ENCODE measurements at places on chromosomes 7 and 10. TPM values are rescaled to one million over a fixed set of nuclear protein-coding genes. Genes with fewer than 3 reads are reported as not detected.

The SLC26A5 gene
- total RNA-seq: not detected

The MGMT gene
- 10.1 TPM for total RNA-seq

The IL6 gene
- total RNA-seq: 3.3 TPM

The WNT2 gene
- not detected for total RNA-seq

The SLC4A2 gene
- 71.6 TPM for total RNA-seq

DNA sequence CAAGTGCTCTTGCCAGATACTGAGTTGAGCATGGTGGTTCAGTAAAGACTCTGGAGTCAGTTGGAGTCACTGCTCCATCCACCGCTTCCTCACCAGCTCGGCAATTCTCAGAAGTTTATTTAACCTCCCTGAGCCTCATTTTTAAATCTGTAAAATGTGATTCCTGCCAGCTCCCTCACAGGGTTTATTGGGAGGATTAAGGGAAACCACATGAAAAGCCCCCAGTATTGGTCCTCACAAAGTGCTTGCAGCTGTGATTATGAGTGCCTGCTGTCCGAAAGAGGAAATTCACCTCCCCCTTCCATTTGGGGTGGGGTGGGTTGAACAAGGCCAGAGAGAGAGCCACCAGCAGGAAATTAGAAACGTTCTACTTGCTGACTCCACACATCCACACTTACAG, 99.0 kb downstream of the AOAH start:
- DNase-seq: no peak

- no peak for DNase-seq
Observed at GRCh38 chr7:1999278-1999984, 233.3 kb downstream of the MAD1L1 start.

- DNase-seq: no peak
Observed at GRCh38 chr10:80976658-80977057, 439.0 kb downstream of the SH2D4B start.

GRCh38 chr7:32108651-32109050, 38.4 kb upstream of the PDE1C start:
- DNase-seq: no peak

- no peak for DNase-seq
Observed at GRCh38 chr7:87342231-87342630, 3.2 kb upstream of the CROT start.

DNA sequence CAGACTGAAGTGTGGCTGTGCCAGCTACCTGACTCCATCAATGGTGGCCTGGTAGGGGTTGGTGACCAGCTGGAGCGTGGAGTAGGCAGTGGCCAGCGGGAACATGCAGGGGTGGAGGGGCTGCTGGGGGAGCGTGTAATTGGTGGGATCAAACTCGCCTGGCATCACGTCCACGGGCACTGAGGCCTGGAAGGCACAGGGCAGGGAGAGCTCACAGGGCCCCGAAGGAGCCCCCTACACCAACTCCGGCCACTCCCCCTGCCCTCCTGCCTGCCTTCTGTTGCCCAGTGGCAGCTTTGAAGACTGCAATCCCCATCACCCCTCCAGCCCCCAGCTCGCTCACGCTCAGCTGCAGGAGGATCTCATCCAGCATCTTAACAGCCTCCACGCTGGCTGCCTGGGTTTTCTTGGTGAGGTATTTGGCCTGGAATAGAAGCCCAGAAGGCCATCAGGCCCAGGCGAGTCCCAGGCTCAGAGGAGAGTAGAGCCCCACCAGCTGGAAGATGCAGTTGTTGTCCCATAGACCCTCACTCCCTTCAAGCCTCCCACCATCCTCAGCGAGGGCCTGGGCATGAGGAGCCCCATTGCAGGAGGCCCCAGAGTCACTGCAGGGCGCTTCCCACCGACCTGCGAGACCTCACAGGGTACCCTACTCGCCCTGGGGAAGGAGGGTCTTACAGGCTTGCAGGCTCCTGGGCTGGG, 7.1 kb downstream of the POLD2 start:
- DNase-seq: no peak

- DNase-seq: no peak
Observed at GRCh38 chr10:75694790-75695189, 263.4 kb downstream of the LRMDA start.

GRCh38 chr7:116526897-116527296, 2.1 kb downstream of the CAV1 start:
- no peak for DNase-seq

GRCh38 chr7:8151161-8151725, 110.7 kb downstream of the ICA1 start:
- no peak for DNase-seq

DNA sequence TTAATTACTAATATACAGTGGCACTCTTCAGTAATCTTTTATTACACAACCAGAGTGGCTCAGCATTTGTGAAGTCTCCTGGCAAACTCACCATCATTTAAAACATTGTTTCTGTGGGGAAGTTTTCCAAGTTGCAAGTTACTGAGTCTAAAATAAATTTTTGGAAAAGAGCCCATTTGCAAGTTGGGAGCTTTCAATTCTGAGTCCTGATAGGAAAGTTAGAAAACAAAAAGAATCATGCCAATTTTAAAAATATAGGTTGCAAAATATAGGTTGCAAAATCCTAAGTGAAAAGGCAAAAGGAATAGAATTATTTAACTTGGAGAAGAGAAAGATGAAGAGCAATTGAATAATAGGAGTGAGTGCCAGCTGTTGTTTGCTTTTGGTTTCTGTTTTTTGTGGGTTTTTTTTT, 378.8 kb upstream of the C7orf33 start:
- no peak for DNase-seq

GRCh38 chr10:110923856-110924493, 4.6 kb downstream of the SHOC2 start:
- DNase-seq: no peak

DNA sequence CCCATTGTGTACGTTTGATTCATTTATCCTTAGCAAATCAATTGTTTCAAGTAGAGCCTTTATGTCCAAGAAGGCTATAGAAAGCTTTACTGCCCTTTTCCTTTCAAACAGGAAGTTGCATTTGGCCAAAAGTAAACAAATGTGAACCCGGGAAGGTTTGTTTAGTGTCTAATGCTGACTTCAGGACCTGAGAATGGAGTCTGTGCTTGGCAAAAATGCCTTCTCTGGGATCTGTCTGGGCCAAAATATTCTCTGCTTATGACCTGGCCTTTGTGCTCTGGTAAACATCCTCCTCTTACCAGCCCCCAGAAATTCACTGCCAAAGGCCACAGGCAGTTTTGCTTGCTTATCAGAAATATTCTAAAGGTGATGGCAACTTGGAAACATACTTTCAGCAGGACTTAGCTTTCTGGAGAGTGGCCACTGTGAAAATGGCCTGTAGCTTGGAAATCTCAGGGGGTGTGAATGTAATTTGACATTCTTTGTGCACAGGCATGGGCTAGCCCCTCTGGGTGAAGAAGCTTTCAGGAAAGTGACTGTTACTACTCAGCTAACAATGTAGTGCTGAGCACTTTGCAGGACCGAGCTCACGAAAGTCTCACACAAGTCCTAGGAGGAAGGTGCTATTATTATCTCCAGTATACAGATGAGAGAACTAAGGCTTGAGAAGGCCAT, 199.5 kb downstream of the PTEN start:
- DNase-seq: no peak

DNA sequence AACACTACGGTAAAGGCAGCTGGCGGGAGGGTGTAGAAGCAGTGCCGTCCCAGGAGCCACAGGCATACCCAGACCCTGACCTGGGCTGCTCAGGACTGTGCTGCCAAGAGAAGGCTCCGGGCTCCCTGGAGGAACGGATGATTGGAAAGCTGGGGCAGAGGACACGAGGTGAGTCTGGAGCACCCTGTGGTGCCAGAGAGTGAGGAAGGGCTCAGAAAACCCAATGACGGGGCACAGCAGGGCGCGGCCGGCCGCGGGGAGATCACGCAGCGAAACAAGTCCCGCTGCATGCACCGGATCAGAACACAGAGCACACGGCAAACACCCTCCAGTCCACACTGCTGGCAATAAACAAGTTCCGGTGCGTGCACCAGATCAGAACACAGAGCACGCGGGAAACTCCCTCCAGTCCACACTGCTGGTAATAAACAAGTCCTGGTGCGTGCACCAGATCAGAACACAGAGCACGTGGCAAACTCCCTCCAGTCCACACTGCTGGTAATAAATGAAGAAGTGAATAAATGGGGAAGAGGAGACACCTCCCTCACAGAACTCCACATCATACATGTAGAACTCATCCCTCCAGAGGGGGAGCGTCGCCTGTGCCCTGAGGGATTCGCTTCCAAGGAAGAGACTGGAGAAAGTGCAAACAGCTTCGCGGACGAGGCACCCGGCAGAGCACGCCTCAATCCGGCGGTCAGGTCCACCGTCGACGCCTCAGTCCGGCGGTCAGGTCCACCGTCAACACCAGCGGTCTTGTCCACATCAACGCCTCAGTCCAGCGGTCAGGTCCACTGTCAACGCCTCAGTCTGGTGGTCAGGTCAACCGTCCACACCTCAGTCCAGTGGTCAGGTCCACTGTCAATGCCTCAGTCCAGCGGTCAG, 265.0 kb downstream of the MAD1L1 start:
- no peak for DNase-seq

DNA sequence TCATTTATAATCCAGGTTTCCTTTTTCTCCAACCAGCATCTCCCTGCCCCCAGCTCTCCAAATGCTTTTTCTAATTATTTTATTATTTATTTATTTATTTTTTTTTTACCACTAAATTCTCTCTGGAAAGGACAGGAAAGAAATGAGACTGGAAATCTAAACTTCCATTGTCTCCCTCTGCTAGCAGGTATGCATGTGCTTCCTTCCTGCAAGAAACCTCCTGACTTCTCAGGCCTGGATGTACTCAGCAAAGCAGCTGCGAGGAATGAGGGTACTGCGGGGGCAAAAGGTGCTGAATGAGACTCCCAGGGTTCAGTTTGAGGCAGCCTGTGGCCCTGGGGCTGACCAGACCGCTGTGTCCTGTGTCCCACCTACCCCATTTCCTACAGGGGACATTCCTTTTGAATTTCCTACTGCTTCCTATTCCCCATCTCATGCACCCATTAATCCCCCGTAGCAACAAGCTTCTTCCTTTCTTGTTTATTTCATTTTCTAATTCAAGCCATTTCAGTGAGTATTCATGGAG, 324.6 kb upstream of the IGFBP3 start:
- DNase-seq: no peak

- DNase-seq: no peak
Observed at GRCh38 chr10:128440513-128441160, 314.4 kb upstream of the MKI67 start.

DNA sequence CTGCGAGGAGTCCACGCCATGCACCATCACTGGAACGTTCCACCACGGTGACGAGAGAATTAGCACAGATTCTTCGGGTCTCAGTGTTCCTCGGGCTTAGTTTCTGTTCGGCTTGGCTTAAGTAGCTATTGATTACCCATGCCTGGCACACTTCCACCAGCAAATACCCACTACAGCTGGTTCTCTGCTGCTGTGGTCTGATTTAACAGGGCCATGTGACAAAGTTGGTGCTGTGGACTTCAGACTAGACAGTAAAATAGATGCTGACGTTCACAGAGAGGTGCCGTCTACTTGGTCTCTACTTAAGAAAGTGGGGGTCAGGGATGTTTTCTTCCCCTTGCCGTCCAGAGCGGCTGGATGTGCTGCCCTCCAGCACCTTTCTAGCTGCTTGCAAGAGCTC, 11.6 kb downstream of the GNA12 start:
- DNase-seq: no peak
